ENCODE measurements at places on chromosomes 2 and 18.

DNA sequence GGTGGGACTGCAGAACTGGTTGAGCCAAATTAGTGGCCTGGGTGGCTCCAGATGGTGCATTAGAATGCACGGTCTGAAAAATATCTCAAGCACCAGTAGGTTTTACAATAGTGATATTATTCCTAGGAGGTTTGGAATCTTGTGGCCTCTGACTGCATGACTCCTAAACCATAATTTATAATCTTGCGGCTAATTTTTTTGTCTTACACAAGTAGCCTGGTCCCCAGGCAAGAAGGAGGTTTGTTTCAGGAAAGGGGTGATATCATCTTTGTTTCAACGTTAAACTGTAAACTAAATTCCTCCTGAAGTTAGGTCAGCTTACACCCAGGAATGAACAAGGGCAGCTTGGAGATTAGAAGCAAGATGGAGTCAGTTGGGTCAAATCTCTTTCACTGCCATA lies 98.9 kb upstream of the ARL4C start:
- DNase-seq: no peak

- no peak for DNase-seq
Measured at GRCh38 chr2:113703386-113704299, 52.8 kb downstream of the SLC35F5 start.

GRCh38 chr2:125855204-125855603 lies 800.8 kb upstream of the GYPC start:
- no peak for DNase-seq

DNA sequence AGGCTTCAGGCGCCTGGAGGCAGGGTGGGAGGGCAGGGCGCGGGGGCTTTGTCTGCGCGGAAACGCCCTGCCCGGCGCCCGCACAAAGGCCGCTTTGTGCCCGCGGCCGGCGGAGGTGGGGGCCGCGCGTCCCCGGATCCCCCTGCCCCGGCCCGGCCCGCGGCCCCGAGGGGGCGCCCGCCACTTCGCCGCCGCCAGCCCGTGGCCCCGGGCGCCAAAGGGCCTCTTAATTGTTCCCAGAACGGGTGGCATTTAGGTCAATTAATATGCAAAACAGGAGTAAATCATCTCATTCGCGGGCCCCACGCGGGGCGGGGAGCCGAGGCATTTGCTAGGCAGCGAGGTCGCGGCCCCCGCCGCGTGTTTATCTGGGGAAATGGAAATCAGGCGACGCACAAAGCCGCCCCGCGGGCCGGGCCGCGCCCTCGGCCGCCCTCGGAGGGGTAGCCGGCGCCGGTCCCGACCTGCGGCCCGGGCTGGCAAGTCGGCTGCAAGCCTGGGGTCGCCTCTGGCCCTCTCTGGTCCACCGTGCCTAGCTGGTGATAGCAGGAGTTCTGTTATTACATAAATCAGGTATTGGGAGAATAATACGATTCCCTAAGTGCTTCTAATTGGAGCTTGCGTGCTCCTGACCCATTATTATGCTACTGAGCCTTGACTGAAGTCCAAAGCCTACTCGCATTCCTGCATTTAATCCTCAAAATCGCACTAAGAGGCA lies 148.2 kb upstream of the GLI2 start:
- DNase-seq: no peak

GRCh38 chr2:118580651-118581050 lies 266.8 kb downstream of the EN1 start:
- no peak for DNase-seq

DNA sequence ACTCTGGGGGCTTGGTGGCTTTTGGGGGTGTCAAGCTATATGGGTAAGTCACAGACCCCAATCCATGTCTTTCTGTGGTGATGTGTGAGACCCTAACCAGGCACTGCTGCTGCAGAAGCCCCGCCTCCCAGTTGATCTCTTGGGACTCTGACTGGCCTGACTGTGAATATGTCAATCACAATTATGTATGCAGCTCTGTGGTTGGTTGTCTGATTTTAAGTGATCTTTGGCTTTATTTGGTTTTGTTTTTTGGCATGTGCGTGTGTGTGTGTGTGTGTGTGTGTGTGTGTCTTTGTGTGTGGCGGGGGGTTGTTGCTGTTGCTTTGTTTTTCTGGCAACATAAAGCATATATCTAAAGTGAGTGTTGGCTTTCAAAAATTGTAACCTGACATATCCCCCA lies 78.5 kb upstream of the GLS start:
- DNase-seq: no peak

DNA sequence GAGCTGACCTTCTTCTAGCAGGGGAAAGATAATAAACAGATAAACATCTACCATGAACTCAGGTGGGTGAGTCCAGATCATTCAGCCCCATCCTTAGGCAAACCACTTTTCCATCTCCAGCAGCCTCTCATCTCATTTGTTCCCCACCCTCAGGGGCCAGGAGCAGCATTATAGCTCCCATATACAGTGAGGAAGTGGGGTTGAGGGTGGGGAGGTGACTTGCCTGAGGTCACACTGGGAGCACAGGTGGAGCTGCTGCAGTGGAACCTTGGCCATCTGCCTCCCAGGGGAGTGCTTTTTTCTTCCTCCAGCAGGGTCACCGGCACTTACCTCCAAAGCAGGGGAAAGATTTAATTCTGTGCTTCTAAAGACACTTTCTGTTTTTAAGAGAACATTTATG lies 212.5 kb upstream of the SMAD2 start:
- DNase-seq: no peak

- no peak for DNase-seq
Measured at GRCh38 chr2:235129850-235130249, 178.0 kb downstream of the SH3BP4 start.

DNA sequence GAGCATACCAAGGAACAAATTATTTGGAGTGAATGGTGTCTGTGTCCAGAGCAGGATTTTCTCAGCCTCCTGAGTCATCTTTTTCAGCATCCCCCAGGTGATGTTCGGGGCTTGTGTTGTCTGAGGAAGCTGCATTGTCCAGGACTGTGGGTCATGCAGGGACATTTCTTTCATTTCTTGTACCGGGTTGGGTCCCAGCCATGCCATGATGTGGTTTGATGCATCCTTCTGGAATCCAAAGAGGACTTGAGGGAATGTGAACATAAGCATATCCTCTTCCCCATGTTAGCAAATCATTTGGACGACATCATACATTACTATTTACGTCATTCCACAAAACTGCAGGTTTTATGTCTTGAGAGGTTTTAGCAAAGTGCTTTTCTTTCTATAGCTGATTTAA lies 797.8 kb downstream of the CCDC85A start:
- DNase-seq: no peak

GRCh38 chr2:33062665-33063250 lies 116.0 kb downstream of the LTBP1 start:
- no peak for DNase-seq

- DNase-seq: peak; percentile 12
Measured at GRCh38 chr2:127695491-127696472, 5.5 kb upstream of the SFT2D3 start.

DNA sequence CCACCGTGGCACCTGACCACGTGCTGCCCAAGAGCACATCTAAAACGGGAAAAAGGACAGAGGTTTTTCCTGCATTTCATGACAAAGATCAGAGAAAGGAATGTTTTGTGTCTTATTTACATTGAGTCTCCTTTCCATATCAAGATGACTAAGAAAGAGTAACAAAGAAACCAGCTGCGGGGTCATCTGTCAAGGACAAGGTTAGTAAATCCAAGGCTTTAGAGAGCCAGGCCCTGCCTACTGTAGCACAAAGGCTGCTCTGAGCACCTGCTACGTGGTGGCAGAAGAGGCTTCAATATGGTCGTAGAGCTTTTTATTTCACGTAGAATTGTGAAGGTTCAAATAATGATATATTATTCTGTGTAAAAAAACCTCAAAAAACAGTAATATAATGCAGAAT lies 51.0 kb downstream of the PRELID3A start:
- DNase-seq: no peak

DNA sequence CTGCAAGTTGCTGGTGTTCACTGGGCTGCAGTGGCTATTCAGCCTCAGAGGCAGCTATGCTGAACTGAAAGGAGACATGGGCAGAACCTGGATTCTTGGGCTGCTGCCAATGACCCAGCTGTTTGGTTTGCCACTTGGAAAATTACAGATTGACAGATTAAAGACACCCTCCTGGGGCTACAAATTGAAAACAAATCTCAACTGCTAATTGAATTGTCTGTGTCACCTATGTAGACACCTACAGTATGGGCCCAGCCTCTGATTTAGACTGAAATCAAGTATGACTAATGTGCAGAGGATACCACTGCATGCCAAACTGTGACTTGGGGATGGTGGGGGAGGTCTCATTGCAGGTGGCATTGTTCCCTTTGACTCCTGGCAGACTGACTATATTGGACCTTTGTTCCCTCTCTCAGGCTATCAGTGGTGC lies 42.8 kb downstream of the ITSN2 start:
- DNase-seq: no peak
